Erythroblast (primary cell): ENCODE measurements at places on chromosomes 7 and 10.

DNA sequence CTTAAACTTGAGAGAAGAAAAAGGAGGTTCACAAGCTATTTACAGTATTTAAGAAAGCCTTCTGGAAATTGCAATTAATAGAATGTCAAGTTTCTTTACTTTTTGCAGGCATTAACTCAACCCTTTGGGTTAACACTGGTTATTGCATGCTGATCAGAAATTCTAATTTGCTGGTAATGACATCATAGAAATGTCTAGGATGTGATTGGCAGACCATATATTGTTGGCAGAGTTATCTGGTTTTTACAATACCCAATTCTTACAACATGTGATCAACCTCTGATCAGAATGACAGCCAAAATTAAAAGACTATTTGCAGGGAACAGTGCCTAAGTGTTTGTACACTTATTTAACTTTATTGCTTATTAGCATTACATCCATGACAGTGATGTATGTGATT lies 1.6 kb upstream of the CASD1 start:
- DNase-seq: no peak

DNA sequence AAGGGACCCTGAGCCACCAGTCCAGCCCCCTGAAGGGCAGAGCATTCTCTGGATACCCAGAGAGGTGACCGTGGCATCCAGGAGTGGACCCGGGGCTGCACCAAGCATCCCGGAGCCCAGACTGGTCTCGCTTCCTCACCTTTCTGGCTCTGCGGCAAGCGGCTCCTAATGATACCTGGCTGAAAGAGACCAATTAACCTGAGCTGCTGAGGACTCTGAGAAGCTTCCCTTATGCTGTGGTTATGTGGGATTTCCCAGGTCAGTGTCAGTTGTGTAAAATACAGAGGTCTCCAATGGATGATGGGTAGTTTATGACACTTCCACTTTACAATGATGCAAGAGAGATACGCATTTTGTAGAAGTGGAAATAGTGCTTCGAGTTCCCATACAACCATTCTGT lies 51.5 kb downstream of the PFKFB3 start:
- no peak for DNase-seq

- no peak for DNase-seq
These were observed 1.5 kb upstream of the DHX32 start for GRCh38 chr10:125882596-125882995.

- no peak for DNase-seq
These were observed 84.5 kb upstream of the SMNDC1 start for GRCh38 chr10:110389255-110389654.

GRCh38 chr10:88077977-88078376 lies 214.6 kb downstream of the PTEN start:
- DNase-seq: no peak
